NCI-H524 treated with DMSO at 0.1 percent for 48 hours (cell line): ENCODE measurements at places on chromosomes 6 and 20.
A peak's percentile ranks its signal among the peaks of the same experiment; 100 is the strongest.

DNA sequence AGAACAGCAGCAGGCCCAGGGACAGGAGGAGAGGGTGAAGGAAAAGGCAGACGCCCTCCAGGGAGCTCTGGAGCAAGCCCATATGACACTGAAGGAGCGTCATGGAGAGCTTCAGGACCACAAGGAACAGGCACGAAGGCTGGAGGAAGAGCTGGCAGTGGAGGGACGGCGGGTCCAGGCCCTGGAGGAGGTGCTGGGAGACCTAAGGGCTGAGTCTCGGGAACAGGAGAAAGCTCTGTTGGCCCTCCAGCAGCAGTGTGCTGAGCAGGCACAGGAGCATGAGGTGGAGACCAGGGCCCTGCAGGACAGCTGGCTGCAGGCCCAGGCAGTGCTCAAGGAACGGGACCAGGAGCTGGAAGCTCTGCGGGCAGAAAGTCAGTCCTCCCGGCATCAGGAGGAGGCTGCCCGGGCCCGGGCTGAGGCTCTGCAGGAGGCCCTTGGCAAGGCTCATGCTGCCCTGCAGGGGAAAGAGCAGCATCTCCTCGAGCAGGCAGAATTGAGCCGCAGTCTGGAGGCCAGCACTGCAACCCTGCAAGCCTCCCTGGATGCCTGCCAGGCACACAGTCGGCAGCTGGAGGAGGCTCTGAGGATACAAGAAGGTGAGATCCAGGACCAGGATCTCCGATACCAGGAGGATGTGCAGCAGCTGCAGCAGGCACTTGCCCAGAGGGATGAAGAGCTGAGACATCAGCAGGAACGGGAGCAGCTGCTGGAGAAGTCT is 25.5 kb downstream of the C20orf173 start:
- no peak for DNase-seq

DNA sequence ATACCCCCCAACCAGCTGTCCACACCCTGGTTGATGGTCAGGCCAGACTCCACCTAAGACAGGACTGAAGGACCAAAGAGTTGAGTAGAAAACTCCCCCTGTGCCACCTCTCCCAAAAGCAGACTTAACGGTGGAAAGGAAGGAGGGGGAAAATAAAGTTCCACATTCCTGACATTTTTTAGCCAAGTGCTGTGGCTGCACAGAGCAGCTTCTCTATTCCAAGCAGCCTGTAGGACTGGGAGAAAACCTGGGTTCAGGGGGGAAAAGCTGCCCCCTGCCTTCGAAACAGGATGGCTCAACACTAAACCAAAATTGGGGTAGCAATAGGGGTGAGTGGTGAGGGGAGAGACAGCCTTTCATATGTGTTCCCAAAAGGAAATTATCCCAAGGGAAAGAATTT is 3.6 kb downstream of the TRAM2 start:
- no peak for DNase-seq

DNA sequence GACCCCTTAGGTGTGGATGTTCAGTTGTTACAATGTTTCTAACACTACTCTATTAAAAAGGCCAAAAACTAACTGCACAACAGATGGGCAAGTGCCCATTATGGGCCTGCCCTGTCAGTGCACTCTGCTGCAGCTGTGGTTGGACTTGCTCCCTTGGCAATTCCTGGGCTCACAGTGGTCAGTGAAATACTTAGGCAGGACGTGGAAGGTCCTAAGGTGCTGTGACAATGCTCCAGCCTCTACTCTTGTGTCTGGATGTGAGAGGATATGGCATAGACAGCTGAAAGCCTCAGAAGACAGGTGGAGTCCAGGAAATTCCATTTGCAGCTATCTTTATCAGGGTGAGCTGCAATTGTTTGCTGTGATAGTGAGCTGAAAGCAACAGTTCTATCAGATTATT is 136.5 kb upstream of the OLIG3 start:
- no peak for DNase-seq

- no peak for DNase-seq
Measured at GRCh38 chr20:54347166-54347833, 128.1 kb upstream of the DOK5 start.

GRCh38 chr6:91476000-91476399 is 889.1 kb upstream of the MAP3K7 start:
- peak; percentile 71 for DNase-seq

GRCh38 chr20:48432494-48432832 is 395.3 kb downstream of the PREX1 start:
- DNase-seq, result no peak

GRCh38 chr6:86251106-86251505 is 608.4 kb upstream of the SYNCRIP start:
- DNase-seq, result no peak

GRCh38 chr20:24653306-24653705 is 183.9 kb downstream of the SYNDIG1 start:
- DNase-seq, result no peak

GRCh38 chr20:56897318-56897957 is 268.3 kb downstream of the TFAP2C start:
- no peak for DNase-seq

DNA sequence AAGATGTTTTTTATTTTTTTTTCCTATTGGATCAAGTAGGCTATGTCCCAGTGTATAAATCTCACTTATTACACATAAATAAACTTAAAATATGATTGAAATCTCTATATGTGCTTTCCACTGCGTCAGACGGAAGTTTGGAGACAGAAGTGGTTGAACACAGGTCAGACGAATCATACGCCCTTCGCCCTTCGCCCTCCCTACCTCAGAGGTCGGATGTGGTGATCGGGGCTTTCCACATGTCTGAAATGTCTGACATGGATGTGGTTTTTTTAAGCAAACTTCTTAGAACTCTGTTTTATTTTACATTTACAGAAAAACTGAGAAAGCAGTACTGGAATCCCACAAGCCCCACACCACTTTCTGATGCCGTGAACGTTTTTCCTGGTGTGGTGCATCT is 344.4 kb downstream of the THBS2 start:
- no peak for DNase-seq

- no peak for DNase-seq
Measured at GRCh38 chr6:84182001-84182400, 45.4 kb downstream of the CEP162 start.

DNA sequence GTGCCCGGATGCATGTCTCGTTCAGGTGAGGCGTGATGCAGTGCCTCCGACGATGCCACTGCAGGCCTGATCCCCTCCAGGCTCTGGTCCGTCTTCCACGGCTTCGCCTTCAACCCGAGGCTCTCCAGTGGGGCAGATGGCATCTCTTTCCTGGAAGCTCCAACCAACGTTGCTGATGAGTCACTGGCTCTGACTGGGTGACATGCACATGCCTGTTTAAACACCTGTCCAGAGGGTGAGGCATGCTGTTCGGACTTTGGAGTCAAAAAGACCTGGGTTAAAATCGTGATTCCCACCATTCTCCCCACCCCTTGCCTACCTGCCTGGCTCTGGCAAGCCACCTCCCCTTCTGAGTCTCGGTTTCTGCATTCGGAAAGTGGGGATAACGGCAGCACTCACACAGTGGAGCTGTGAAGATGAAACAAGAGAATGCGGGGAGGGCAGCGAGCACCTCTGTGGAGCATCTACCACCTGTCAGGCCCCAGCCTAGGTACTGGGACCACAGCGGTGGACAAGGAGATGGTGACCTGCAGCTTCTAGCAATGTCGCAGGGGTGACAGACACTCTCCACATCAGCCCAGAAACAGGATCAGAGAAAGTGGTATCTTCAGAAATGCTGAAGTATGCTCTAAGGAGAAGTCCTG is 8.5 kb upstream of the EDN3 start:
- DNase-seq, result no peak

GRCh38 chr6:42275376-42276033 is 57.8 kb upstream of the MRPS10 start:
- DNase-seq, result no peak

DNA sequence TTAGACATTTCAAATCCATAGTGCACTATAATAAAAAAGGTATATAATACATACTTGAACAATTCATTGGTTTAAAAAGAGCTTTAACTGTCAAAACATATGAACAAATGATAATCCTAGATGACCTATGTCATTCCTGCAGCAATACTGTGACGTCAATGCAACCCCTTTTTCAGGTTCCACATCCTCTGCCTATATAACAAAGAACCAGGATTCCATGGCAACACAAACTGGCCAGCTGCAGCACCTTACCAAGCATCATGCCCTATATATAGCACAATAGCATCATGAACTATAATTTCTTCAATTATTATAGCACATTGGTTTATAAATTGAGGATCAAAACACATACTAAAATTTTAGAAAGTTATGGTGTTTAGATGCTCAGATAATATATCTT is 578 bp upstream of the PTCHD4 start:
- no peak for DNase-seq
